ENCODE measurements at places on chromosomes 2 and 18. TPM values are rescaled to one million over a fixed set of nuclear protein-coding genes. Genes with fewer than 3 reads are reported as not detected.

- no peak for DNase-seq
These were observed 28.4 kb downstream of the TACR1 start for GRCh38 chr2:75170889-75171288.

IMPA2 gene
- 38.2 TPM for total RNA-seq

DNA sequence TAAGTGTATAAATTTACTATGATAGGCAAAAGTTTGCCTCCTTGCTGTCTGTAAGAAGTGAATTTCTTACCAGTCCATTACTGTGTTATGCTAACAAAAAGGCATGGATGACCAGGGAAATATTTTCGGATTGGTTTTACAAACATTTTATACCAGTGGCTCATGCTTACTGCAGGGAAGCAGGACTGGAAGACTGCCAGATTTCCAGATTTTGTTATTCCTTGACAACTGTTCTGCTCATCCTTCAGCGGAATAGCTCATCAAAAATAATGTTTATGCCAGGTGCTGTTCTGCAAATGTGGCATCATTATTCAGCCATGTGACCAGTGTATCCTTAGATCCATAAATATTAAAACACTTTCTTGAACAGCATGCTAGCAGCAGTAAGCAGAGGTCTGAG lies 40.4 kb upstream of the NETO1 start:
- peak; percentile 21 for DNase-seq

DNA sequence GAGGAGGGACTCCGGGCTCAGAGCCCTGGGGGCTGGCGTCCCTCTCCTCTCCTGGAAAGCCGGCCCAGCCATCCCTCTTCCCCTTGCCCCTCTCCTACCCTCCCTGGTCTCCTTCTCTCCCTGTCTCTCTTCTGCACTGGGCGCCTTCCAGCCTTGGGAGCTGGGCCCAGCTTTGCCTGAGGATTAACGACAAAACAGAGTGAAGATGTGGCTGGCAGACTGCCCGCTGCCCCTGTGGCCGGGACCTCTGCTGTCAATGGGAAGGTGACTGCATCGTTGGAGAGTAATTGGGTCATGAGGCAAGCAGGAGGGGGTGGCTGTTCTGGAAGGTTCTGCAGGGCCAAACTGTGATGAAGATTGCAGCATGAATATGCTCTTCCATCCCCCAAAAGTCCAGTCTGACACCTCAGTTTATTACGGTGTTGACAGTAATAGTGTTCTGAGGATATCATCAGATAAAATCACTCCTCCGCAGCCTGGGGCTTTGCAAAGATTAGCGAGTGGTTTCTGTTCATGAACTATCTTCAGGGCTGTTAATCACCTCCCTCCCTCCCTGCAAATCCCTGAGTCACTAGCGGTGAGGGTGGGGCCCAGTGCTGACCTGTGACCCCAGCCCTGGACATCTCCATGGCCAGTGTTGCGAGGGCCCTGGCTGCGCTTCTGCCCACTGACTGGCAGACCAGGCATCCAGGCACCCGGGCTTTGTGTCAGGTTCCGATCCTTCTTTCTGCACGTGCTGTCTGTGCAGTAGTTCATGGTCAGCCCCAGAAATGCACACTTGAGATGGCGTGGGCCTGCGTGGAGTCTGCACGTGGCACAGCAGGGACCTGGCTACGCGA lies 23.0 kb downstream of the RTP5 start:
- no peak for DNase-seq

GRCh38 chr2:239275044-239275685 lies 125.7 kb downstream of the HDAC4 start:
- DNase-seq, result peak; percentile 87

GRCh38 chr2:237718277-237718634 lies 80.3 kb upstream of the RBM44 start:
- no peak for DNase-seq
